ENCODE measurements at places on chromosomes 2 and 18.

- peaks cover 5% of the 10 kb centered on the region for H3K4me1 ChIP-seq
- H3K27me3 ChIP-seq = no peaks in the 10 kb centered on the region
- no peak overlapping the region for H3K4me3 ChIP-seq
- H3K36me3 ChIP-seq = no peaks in the 10 kb centered on the region
- no peak overlapping the region for H3K27ac ChIP-seq
Observed at GRCh38 chr2:144708626-144709025, 188.7 kb upstream of the ZEB2 start.

- H3K27me3 ChIP-seq = no peaks in the 10 kb centered on the region
- peak overlapping the region; percentile 60 for H3K27ac ChIP-seq
- no peaks in the 10 kb centered on the region for H3K36me3 ChIP-seq
- no peak for DNase-seq
Observed at GRCh38 chr2:46001290-46001689, 295.9 kb upstream of the EPAS1 start.

- H3K4me3 ChIP-seq = no peak overlapping the region
- no peaks in the 10 kb centered on the region for H3K36me3 ChIP-seq
- H3K27me3 ChIP-seq = no peaks in the 10 kb centered on the region
Observed at GRCh38 chr18:11276678-11277077, 127.3 kb upstream of the PIEZO2 start.

- no peak overlapping the region for H3K27ac ChIP-seq
- H3K4me3 ChIP-seq = no peak overlapping the region
- no peaks in the 10 kb centered on the region for H3K36me3 ChIP-seq
- no peak for DNase-seq
- no peaks in the 10 kb centered on the region for H3K4me1 ChIP-seq
- no peaks in the 10 kb centered on the region for H3K27me3 ChIP-seq
Observed at GRCh38 chr2:226847090-226847489, 11.2 kb downstream of the RHBDD1 start.

DNA sequence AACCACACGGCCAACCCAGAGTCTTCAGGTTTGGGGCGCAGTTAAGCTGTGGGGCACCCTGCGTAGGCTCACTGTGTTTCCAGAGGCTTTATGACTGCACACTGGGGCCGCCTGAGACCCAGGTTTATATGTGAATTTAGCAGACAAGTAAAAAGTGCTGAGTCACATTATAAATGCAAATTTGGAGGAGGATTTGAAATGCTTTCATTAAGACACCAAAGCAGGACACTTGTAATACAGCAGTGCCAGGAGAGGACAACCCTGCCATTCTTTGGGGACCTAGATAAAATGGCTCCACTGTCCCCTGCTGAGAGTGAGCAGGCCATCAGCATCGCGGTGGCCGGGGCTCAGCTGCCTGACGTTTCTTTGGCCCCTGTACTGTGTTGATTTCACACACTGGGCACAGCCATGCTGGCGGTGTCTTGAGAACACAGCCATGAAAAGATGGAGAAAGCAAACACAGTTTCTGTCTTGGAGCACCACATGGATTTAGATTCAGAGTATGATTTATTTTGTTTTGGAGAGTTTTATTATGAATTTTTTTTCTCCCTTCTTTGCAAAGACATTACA is 10.2 kb downstream of the ACKR3 start:
- DNase-seq = no peak
- no peaks in the 10 kb centered on the region for H3K4me1 ChIP-seq
- H3K36me3 ChIP-seq = no peaks in the 10 kb centered on the region
- H3K4me3 ChIP-seq = no peak overlapping the region
- no peak overlapping the region for H3K27ac ChIP-seq

DNA sequence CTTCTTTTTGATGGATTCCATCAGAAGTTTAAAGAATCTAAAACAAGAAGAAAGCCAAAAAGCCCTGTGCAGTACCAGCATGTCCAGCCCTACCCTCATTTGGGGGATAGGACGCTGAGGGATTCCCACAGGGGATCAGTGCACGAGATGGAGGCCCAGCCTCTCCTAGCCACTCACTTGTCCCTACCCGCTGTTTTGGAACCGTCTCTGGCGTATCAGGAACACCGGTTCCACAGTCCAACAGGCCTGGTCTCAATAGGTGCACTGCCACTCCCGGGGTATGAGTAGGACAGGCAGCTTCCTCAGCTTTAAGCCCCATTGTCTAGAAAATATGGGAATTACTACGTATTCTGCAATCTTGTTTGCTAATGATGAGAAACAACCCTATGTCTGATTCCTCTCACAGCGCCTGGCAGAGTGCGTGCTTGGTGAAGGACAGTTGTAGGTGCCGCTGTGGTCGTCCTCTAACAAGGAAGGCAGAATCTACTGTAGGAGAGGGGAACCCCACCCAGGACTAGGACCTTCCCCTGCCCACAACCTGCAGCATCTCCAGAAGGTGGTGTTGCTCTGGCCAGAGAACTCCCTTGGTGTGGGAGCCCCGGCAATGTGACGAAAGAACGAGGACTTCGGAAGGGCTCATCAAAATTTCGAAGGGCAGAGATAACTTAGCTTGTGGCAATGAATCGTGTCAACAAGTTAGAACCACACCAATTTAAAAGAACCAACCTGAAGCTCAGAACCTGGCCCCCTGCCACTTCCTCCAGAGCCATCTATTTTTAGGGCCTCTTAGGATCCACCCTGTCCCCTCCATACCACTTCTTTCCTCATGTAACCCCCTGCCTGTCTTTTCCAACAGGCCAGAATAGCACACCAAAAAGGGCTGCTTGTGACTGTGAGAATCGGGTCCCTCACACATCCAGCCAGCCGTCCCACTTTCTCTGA is 71.7 kb downstream of the POLR1A start:
- no peaks in the 10 kb centered on the region for H3K36me3 ChIP-seq
- DNase-seq = no peak
- H3K4me1 ChIP-seq = peaks cover 42% of the 10 kb centered on the region
- no peaks in the 10 kb centered on the region for H3K27me3 ChIP-seq
- H3K27ac ChIP-seq = peak overlapping the region; percentile 97
- no peak overlapping the region for H3K4me3 ChIP-seq

GRCh38 chr2:161076936-161077335 is 83.3 kb upstream of the TANK start:
- no peaks in the 10 kb centered on the region for H3K27me3 ChIP-seq
- H3K4me1 ChIP-seq = peaks cover 27% of the 10 kb centered on the region
- H3K36me3 ChIP-seq = no peaks in the 10 kb centered on the region
- no peak overlapping the region for H3K4me3 ChIP-seq
- H3K27ac ChIP-seq = peak overlapping the region; percentile 93

DNA sequence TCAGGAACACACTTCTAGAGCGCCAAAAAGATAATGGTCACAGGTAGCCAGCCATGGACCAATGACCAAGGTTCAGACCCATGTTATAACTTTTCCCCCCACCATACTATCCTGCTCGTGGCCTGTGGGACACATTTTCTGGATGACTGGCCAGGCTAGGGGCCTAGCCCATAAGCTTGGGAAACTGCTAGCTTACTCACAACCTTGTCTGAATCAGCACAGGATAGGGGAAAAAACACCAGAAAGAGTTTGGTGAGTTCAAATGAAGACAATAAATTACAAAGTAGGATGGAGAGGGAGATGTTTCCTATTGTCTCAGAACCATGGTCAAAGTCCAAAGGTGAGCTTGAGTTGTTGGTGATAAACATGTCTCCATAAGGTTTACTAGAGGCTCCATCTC is 156.3 kb upstream of the CCDC68 start:
- H3K27ac ChIP-seq = no peak overlapping the region
- DNase-seq = no peak
- H3K27me3 ChIP-seq = no peaks in the 10 kb centered on the region
- no peaks in the 10 kb centered on the region for H3K36me3 ChIP-seq

DNA sequence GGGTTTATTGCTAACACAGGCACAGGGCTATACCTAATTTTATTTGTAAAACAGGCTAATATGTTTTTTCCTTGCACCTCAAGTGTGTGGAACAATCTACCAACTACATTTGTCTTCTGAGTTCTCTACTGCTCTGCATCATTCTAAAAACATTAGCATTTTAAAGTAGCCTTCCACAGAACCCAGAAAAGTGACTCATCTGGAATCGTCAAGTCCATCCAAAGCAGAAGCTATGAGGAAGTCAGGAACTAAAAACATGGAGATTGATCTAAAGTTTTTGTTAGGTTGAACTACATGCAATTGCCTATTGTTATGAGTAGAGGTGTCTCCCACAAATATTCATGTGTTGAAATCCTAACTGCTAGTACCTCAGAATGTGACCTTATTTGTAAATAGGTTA is 70.9 kb downstream of the SUCLG1 start:
- no peak for DNase-seq
- no peaks in the 10 kb centered on the region for H3K27me3 ChIP-seq
- no peak overlapping the region for H3K27ac ChIP-seq
- no peaks in the 10 kb centered on the region for H3K36me3 ChIP-seq

DNA sequence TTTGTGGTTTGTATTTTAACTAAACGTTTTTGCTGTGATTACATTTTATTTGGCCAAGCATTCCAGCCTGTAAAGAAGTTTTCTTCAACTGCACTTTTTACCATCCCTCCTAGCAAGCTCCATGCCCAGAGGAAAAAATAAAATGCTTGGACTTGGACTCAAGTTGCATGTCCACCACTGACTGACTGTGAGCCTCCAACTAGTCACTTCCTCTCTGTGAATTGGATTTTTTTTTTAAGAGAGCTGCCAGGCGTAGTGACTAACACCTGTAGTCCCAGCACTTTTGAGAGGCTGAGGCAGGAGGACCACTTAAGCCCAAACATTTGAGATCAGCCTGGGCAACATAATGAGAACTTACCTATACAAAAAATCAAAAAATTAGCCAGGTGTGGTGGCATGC is 1185.2 kb upstream of the PIK3C3 start:
- H3K27me3 ChIP-seq = no peaks in the 10 kb centered on the region
- no peaks in the 10 kb centered on the region for H3K36me3 ChIP-seq
- H3K4me1 ChIP-seq = no peaks in the 10 kb centered on the region
- no peak overlapping the region for H3K4me3 ChIP-seq
- H3K27ac ChIP-seq = no peak overlapping the region

DNA sequence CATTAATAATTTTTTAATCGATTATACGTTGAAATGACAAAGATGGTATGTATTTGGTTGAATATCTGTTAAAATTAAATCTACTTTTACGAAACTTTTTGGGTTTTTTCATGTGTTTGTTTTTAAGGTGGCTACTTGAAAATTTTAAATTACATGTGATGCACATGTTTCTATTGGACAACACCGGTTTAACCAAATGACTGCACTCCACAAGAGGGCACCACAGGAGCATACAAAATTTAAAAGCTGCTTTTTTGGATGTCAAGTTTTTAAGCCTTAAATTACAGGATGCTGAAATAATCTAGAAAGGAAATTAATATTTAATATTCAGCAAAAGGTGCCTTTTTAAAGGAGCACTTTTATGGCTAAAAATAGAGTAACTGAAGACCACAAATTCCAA is 98.7 kb downstream of the ACVR1 start:
- no peak overlapping the region for H3K4me3 ChIP-seq
- H3K36me3 ChIP-seq = peaks cover 15% of the 10 kb centered on the region
- H3K27me3 ChIP-seq = no peaks in the 10 kb centered on the region

DNA sequence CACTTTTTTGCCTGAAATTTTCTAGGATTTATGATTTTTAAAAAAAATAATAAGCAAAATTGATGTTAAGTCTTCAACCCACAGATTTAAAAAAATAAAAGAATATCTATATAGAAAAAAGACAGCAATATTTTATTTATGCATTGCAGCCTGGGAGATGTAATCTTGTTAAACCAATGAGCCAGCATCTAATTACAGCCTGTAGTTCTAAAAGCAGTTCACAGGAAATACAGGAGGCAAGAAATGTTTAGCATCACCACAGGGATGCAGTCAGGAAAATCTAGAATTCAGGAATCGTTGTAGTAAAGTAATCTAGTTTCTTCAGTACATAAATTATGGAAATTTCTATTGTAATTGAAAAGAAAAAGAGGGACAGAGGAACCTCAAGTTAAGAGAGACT is 17.2 kb downstream of the UGGT1 start:
- no peak for DNase-seq
- H3K4me3 ChIP-seq = no peak overlapping the region
- H3K27ac ChIP-seq = no peak overlapping the region
- H3K36me3 ChIP-seq = peaks cover 3% of the 10 kb centered on the region
- H3K4me1 ChIP-seq = peaks cover 4% of the 10 kb centered on the region

DNA sequence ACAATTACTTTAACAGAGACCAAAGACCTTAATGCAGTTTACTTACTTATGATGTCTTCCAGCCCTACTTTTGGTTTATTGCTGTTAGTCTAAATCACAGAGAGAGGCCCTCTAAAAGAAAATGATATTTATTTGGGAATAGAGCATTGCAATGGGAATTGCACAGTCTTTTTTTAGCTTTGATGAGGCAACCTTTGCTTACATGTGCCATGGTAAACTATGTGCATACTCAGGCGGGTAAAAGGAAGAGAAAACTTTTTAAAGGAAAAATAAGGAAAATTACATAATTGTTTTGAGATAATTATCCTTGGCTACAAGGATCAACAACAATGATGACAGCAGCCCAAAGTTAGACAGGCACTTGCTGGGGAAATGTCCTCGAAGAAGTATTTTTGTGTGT is 78.6 kb downstream of the EFEMP1 start:
- peak overlapping the region; percentile 64 for H3K27ac ChIP-seq
- no peaks in the 10 kb centered on the region for H3K36me3 ChIP-seq
- no peaks in the 10 kb centered on the region for H3K27me3 ChIP-seq
- H3K4me1 ChIP-seq = peaks cover 8% of the 10 kb centered on the region
- DNase-seq = no peak

GRCh38 chr2:197972061-197972460 is 167.7 kb downstream of the PLCL1 start:
- H3K36me3 ChIP-seq = no peaks in the 10 kb centered on the region
- no peak overlapping the region for H3K4me3 ChIP-seq
- DNase-seq = no peak
- no peak overlapping the region for H3K27ac ChIP-seq
- no peaks in the 10 kb centered on the region for H3K27me3 ChIP-seq

DNA sequence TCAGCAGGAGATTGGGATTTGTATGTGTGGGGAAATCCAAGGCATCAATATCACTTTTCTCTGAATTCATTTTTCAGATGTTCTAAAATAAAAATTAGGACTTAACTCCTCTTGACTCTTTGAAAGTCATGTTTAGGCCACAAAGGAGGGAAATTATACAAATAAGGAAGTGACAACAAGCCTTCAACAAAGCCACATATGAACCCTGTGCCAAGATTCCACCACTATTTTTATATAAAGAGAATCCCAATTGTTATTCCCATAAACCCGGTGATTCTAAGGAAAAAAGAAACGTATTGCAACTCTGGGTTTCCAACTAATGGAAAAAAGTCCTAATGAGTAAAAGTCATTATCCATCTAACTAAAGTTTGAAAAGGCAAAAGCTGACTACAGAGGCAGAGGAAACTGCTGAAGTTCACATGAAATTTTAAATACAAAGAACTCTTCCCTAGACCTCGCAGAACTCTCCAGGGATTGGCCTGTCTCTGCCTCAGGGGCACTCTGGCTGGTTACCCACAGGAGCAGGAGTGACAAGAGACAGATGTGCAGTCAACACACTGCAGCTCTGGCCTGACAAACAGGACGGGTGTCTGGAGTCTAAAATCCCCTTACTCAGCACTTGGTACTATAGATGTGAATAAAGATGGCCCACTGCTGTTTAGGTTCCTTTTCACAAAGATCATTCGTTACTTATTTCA is 11.5 kb downstream of the NPC1 start:
- peaks cover 61% of the 10 kb centered on the region for H3K36me3 ChIP-seq
- H3K4me3 ChIP-seq = no peak overlapping the region
- DNase-seq = no peak
- H3K27ac ChIP-seq = peak overlapping the region; percentile 76
- H3K27me3 ChIP-seq = no peaks in the 10 kb centered on the region
- H3K4me1 ChIP-seq = peaks cover 52% of the 10 kb centered on the region

Data from left lung (tissue), 14 donors.